Activated T-cell treated with anti-CD3 and anti-CD28 coated beads for 1 hour (primary cell): ENCODE measurements at places on chromosomes 13 and 19.

- no peak for DNase-seq
Observed at GRCh38 chr13:95644601-95645052, at the start of gene DZIP1. DZIP1 (minus strand) TSS chr13:95644706; CDS start chr13:95642029, 2,677 bp downstream.

GRCh38 chr19:2724148-2724557 is 3.0 kb upstream of the DIRAS1 start:
- DNase-seq: no peak

GRCh38 chr13:24043590-24044350 is 116.8 kb upstream of the SPATA13 start:
- DNase-seq: no peak

DNA sequence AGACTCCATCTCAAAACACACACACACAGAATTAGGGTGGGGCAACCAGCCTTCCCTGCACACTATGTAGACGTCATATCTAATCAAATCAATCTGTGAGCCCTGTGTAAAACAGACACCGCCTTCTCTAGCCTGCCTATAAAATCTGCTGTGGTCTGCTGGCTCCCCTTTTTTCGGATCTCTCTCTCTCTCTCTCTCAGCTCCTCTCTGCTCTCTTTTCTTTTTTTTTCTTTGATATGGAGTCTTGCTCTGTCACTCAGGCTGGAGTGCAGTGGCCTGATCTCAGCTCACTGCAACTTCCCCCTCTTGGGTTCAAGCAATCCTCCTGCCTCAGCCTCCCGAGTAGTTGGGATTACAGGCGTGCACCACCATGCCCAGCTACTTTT is 11.8 kb upstream of the CD70 start:
- no peak for DNase-seq

DNA sequence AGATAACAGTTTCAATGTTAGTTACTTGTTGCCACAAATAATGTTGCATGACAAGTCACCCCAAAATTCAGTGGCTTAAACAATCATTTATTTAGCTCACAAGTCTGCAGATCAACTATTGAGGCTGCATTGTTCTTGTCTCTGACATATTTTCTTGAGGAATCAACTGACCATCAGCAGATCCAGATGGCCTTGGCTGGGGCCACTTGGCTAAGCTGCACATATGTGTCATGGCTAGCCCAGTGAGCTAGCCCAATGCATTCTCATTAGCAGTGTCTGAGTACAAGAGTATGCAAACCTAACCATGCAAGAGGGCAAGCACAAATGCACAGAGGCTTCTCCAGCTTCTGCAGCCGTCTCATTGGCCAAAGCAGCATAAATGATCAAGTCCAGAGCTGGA is 180.4 kb downstream of the DNAJC15 start:
- no peak for DNase-seq

- no peak for DNase-seq
Observed at GRCh38 chr19:7500811-7501450, 12.1 kb upstream of the PEX11G start.

- no peak for DNase-seq
Observed at GRCh38 chr13:53863520-53863919, 834.9 kb downstream of the OLFM4 start.

GRCh38 chr13:61546413-61546812 is 130.8 kb upstream of the PCDH20 start:
- no peak for DNase-seq

DNA sequence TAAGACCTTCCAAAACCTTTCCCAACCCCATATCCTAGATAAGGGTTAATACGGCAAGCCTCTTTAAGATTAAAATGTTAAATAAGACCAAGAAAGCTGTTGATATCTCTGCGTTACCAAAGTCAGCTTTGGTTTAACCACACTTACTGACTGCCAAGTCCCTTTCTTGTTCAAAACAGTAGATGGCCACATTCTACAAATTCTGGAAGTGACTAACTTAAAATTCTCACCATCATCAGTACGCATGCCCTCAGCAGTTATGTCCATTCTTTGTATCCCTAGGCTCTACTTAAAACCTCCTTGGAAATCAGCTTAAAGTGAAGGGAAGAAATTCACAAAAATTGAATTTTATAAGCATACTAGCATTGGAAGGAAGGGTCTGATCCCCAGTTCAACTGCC is 23.6 kb downstream of the SOHLH2 start:
- no peak for DNase-seq

- DNase-seq: peak; percentile 39
Observed at GRCh38 chr13:30355384-30355699, 48.0 kb upstream of the KATNAL1 start.

DNA sequence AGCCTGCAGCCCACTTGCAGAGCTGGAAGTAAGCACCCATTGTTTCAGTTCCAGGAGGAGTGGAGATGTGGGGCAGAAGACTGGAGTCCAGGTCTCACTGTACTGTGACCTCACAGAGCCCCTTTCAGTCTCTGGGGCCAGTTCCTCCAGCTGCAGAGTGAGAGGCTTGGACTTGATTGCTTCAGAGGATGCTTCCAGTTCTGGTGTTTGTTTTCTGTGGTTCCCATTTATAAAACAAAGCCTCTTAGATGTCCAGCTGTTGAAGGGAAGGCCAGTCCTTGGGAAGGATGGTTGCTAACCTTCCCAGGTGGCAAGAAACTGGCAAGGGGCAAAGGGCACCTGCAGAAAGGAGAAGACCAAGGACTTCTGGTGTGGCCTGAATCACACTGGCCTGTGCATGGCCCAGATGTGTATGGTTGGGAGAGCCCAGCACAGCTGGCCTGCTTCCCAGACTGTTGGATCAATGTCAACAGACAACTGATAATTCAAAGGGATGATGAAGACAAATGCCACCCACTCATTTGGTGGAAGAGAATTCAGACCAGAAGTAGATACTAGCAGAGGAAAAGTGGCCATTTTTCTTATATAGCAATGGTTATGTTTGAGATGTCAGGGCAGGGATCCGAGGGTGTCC is 218.5 kb downstream of the ZNF536 start:
- no peak for DNase-seq

GRCh38 chr19:17775991-17776803 is 18.7 kb upstream of the B3GNT3 start:
- no peak for DNase-seq
